SK-N-MC (cell line): ENCODE measurements at places on chromosomes 12 and 14.

DNA sequence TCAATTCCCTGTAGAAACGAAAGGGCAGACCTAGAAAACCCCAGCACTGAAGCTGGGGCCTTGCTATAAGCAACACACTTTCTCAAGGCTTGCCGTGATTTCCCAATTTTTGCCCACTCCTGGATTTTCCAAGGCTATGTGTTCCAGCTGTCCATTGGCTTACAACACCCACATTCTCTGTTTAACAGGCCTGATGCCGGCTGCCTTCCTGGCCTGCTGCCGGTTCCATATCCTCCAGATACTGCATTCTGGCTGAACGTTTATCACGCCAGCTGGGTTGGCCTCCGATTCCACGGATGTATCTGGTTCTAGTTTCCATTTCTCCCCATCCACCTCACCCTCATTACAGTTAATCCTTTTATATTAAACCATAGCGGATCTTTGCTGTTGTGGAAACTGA lies 2.0 kb upstream of the PCNX1 start:
- no peak for DNase-seq

- no peak for DNase-seq
Measured at GRCh38 chr14:100129161-100129589, 30.3 kb downstream of the DEGS2 start.

DNA sequence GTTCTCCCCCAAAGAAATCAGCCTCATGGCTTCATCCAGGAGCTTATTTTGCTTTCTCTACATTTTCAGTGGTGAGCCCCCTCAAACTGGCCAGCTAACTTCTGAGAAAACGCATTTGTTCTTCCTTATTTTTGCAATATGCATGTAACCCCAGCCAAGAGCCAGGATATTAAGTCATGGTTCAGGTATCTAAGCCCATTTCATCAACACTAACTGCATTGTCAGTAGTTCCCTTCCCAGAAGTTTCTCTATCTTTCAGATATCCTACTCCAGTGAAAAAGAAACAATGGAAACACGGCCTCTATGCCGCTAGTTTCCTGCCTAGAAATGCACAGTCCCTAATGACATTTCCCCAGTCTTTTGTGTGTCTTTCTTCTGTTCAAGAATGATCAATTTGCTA lies 102.8 kb upstream of the RASSF8 start:
- DNase-seq = no peak

GRCh38 chr12:111256629-111257434 lies 112.1 kb downstream of the PHETA1 start:
- DNase-seq = no peak

GRCh38 chr12:71655495-71655894 lies 8.2 kb downstream of the ZFC3H1 start:
- DNase-seq = no peak

DNA sequence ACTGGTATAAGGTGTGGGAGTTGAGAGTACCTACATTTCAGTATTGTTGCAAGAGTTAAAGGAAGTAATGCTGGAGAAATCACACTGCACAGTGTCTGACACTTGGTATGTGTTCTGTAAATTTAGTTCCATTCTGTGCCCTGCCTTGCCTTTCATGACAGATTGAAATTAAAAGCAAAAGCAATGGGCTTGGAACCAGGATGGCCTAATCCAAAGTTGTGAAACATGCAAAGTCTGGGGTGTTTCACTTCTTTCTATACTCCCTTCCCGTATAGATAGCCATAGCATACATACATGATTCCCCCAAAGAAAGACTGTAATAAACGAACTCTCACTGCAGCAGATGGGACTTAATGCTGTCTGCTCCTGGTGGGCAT lies 281.1 kb downstream of the NRXN3 start:
- no peak for DNase-seq

DNA sequence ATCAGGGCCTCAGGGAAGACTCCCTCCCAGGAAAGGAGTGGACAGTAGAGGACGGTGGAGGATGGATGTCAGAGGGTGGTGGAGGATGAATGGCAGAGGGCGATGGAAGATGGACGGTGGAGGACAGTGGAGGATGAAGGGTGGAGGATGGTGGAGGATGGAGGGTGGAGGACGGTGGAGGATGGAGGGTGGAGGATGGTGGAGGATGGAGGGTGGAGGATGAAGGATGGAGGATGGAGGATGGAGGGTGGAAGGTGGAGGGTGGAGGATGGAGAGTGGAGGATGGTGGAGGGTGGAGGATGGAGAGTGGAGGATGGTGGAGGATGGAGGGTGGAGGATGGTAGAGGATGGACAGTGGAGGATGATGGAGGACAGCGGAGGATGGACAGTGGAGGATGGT lies 95.9 kb downstream of the LRRC74A start:
- no peak for DNase-seq

DNA sequence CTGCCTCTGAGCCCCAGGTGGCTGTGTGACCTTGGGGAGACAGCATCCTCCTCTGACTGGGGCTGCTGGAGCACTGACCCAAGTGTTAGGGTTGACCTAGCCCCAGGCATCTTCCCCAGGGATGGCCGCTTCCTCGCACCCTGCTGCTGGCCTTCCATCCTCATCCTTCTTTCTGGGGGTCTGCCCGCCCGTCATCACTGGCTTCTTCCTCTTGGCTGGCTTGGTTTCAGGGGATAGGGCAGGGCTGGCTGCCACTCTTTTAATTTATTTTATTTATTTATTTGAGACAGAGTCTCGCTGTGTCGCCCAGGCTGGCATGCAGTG lies 3.5 kb downstream of the TEDC1 start:
- DNase-seq = no peak

DNA sequence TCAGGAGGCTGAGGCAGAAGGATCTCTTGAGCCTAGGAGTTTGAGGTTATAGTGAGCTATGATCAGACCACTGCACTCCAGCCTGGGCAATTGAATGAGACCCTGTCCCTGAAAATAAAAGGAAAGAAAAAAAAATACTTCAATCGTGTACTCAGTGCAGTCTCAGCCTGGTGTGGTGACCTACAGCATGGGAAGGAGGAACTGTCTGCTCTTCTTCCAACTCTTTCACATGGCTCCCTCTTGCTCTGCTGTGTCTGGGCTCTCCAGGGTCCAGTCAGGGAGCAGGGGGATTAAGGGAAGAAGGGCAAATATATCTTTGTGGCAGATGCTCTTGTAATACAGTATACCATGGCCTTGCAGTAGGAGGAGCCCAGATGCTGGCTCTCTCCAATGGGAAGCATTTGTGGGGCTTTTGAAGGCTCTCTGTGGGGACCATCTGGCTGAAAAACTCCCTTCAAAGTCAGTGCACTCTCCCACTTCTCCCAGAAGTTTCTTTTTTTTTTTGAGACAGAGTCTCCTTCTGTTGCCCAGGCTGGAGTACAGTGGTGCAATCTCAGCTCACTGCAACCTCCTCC lies 76.6 kb upstream of the TMPO start:
- DNase-seq = no peak
